ENCODE measurements at places on chromosomes 2 and 18.

GRCh38 chr2:423479-423878 lies 135.6 kb upstream of the ALKAL2 start:
- DNase-seq, result no peak

DNA sequence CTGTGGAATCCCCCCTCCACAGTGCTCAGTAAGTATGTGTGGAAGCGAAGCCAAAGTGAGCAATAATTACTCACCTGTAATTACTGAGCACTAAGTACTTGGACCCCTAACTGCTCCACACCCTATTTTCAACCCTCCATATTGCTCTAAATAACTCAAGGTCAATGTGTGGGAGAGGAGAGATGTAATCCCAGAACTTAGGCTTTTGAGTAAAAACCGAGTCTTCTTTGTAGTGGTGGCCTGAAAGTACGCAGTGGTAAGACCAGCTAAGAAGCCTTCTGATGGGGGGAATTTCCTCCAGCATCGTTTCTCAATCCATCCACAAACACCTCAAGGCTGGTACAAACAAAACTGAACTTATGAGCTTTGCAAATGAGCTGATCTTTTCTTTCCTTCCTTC lies 551.6 kb downstream of the ZEB2 start:
- no peak for DNase-seq

GRCh38 chr18:24065906-24066305 lies 51.4 kb downstream of the TTC39C start:
- DNase-seq, result no peak

DNA sequence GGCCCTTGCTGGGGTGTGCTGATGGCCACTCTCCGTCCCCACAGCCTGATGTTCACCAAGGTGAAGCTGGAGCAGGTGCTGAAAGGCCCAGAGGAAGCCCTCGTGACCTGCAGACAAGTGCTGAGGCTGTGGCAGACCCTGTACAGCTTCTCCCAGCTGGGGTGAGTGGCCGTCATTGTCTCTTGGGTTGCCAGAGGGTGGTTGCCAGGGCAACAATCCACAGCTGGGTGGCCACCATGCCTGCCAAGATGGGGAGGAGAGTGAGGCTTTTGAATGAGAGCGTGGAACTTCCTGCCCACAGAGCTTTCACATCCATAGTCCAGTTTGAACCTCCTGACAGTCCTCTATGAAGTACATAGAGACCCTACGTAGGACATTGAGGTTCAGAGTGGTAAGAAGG lies 108.8 kb downstream of the STPG4 start:
- no peak for DNase-seq

- DNase-seq, result no peak
Observed at GRCh38 chr2:15914596-15915385, 25.6 kb upstream of the MYCN start.

GRCh38 chr2:15186118-15186517 lies 375.0 kb downstream of the NBAS start:
- DNase-seq, result no peak

DNA sequence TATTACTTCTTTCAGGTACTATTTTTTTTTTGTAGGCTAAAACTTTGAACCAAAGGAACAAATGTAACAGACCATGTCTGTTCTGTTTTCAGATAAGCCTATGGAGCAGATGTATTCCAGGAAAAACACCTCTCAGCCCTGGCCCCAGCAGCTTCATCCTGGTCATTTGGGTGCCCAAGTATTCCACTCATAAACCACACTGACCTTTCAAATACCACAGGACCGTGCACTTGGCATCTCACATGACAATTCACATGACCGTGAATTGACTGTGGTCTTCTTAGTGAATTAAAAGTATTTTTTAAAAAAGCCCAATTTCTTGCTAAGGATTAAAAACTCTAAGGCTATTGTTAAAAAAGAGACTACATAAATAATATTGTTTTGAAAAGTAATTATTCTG lies 50.2 kb downstream of the SMIM21 start:
- DNase-seq, result no peak

DNA sequence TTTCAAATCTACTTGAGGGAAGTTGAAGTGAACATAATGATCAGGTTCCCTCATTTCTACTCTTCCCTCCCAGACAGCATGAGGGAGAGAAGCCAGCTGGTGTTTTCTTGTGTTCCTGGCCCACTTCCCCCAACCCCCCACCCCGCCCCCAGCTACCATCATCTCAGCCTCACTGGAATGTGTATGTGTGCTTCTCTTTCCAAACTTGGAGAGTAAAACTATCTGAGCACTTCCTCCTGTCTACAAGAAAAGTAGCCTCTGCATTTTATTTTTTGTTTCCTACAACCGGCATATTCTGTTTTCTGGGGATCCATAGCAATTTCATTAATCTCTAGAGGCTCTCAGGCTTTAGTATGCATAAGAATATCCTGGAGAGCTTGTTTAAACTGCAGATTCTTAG lies 53.6 kb upstream of the GRHL1 start:
- peak; percentile 16 for DNase-seq

DNA sequence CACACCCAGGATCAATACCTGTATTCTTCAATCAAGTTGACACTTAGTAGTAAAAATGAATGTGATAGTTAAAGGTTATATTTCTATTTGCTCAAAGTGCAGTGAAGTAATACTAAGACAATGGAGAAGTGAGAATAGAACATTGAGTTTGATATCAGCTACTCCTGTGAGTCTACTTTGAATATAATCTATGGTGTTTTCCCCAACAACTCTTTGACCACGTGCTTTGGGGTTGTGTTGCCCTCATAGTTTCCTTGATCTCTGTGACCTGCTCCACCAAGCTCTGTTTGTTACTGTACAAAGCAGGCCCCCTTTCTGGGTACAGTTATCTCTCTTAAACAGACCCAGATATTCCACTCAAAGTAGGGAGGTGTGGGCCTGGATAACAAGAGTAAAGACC lies 222.9 kb downstream of the GALR1 start:
- no peak for DNase-seq

GRCh38 chr2:45637440-45637839 lies 14.0 kb upstream of the PRKCE start:
- no peak for DNase-seq

DNA sequence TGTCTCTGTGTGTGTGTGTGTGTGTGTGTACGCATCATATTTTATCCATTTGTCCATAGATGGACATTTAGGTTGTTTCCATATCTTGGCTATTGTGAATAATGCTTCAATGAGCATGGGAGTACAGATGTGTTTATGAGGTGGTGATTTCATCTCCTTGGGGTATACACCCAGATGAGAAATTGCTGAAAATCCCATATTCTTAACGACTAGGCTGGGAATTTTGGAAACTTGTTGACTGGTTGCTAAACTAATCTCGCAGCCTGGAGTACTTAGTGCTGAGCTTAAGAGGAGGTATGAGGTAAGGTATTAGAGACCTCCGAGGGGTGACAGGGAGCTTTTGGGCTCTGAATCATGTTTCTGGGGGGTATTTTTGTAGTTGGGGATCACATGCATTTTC lies 66.0 kb upstream of the SPRED2 start:
- no peak for DNase-seq

GRCh38 chr2:7452110-7452876 lies 535.1 kb downstream of the RNF144A start:
- DNase-seq, result no peak

DNA sequence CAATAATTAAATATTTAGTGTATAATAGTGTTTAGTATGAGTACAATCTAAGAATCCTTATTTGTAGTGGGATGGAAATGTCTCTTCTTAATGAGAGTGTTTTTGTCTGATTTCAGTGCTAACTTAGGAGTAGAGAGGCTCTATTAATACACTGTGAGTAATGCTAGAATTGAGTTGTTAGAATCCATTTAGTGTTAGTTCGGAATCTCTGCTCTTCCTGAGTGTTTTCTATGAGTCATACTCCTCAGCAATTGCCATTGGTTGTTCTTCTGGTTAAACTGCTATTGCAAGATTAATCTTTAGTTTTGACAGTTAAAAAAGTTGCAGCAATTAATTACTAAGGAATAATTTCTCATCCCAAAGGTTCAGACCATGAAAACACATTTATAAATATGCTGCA lies 828.6 kb upstream of the POU3F3 start:
- no peak for DNase-seq

- DNase-seq, result no peak
Observed at GRCh38 chr18:74896390-74896991, 298.8 kb downstream of the ZNF407 start.

DNA sequence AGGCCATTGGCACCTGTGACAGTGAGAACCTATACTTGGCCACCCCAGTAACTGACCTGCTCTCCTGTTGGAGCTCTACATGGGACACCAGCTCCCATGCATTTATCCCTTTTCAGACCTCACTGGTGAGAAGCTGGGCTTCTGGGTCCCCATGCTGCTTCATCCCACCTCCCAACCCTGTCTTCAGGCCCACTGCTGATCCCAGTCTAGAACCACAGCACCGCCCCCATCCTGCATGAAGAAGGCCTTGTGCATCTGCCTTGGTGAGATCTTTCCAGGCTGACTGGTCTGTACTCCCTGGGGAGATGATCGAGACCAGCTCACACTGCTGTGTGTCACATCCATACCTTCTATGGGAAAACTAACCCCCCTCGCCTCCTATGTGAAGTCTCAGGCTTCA lies 22.7 kb downstream of the TTC32 start:
- DNase-seq, result no peak

DNA sequence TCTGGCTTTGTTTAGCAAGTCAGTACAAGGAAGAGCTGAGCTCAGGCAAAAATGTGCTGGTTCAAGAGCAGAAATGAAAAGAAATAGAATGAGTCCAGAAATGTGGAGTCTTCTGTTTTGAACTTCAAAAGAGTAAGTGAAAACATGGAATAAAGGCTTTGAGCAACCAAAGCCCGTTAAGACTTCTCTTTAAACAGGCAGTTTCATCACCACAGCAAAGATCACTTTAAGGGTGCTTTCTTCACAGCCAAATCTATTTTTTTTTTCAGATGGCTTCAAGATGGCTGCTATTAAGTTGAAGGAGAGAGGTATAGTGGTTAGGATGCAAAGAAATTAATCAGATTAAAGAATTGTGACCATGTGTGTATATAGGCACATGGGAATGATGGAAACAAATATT lies 2.0 kb upstream of the CHRNA1 start:
- DNase-seq, result no peak

GRCh38 chr2:61214171-61214570 lies 52.2 kb downstream of the C2orf74 start:
- no peak for DNase-seq

DNA sequence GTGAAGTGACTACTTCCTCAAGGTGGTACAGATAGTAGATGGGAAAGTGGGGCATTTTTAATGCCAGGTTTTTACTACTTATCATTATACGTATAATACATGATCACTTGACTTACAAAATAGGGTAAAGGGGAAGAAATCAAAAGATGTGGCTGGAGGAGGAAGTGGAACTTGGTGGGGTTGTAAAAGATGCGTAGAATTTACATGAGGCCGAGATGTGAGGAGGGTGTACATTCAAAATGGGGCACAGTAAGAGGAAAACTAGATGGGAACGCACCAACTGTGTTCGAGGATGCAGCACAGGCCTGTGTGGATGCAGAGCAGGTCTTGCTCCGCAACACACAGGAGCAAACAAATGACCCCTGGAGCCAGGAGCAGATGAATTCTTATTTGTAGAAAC lies 403.3 kb downstream of the TXNL1 start:
- DNase-seq, result no peak

DNA sequence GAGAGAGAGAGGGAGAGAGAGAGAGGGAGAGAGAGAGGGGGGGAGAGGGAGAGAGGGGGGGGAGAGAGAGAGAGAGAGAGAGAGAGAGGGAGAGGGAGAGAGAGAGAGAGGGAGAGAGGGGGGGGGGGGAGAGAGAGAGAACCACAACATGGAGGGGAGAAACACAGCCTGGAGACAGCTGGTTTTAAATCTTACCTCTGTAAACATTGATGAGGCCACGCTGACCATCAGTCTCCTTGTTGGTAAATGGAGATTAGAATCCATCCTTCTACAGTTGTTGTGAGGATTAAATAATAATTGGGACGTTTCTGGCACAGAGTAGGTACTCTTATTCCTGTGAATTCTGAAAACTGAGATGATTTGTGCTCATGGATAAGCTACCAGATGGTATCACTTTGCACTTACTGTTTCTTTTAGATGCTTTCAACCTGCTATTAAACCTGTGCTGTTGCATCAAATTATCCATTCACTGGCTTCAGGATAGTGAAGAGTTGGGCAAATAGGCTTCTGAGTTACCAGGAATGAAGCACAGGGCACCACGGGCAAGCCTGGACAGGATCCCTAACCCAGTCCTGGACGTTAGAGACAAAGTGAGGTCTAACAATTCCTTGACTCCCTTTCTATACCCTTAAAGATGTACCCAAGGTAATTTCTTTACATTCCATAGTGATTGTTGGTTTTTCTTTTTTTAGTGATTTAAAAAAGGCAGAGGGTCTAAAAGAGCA lies 318.1 kb downstream of the ZNF521 start:
- no peak for DNase-seq

GRCh38 chr2:217650716-217651360 lies 352.0 kb downstream of the TNS1 start:
- DNase-seq, result no peak

- no peak for DNase-seq
Observed at GRCh38 chr2:25697559-25698341, 24.4 kb upstream of the DTNB start.

DNA sequence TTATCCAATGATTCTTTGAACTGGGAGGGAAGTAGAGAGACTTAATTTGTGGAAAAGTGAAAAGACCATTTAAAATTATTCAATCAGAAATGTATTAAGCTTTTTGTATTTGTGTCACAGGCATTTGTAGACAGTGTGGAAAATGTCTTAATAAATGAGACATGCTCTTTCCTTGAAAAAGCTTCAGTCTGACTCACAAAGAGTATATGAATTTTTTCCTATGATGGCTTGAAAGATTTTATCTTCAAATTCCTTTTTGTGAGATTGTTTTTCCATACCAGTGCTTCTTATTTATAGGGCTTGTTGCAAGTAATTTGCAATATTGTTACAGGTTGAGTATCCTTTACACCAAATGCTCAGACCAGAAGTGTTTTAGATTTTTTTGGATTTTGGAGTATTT lies 39.5 kb downstream of the STON1 start:
- no peak for DNase-seq

DNA sequence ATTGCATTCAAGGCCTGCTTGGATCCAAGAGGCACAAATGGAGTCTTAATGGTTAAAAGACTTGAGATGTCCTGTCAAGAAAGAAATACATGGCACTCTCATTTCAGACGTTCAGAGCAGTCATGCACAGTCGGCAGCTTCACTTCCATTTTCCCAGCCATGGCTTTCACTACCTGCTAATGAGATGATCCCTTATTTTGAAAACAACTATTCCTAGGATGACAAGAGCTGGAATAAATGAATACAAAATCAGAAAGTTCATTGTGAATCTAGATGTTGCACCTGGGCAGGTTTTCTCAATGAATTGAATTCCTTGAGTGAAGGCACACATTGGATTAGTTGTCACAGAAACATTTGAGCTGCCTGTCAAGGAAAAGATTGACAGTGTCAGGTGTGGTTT lies 25.7 kb downstream of the ABCG5 start:
- no peak for DNase-seq

GRCh38 chr2:122565364-122565763 lies 809.9 kb downstream of the TSN start:
- DNase-seq, result no peak

- peak; percentile 95 for DNase-seq
Observed at GRCh38 chr2:234257859-234258561, 207.5 kb downstream of the SPP2 start.
